ENCODE measurements at places on chromosomes 3 and 15.

DNA sequence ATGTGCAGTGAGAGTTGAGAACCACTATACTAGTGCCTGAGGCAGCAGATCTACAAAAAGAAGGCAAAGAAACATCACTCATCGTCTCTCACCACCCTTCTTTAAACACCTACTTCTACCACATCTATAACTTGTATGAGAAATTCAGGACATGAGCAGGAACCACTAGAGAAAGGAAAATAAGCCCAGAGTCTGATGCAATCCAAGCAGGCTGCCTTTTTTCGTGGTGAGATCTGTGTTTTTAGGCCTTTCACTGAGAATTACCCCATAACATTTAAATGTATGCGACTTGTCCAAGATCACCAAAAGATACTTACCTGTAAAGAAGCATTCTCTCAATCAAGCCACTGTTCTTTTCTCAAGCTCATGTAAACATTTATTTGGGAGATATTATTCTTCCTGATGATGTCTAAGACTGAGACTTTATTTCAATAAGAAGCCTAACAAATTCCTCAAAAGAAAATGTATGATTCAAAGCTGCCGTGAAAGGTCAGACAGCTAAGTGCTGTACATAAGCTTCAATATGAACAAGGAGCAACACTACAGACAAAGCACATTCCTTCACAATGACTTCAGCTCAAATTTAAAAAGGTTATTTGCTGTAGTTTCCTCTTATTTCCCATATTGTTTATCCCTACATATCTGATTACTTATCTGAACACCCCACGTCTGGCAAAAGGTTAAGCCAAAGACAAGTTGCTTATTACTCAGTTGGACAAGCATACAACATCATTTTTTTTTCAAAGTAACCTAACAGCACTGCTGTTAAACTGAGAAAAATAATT lies 16.5 kb downstream of the SPICE1 start:
- no peak for DNase-seq

GRCh38 chr15:49645941-49646340 lies 25.1 kb downstream of the DTWD1 start:
- no peak for DNase-seq

GRCh38 chr3:159620281-159620680 lies 368.4 kb upstream of the IL12A start:
- DNase-seq: no peak

GRCh38 chr3:31942446-31942845 lies 38.6 kb downstream of the OSBPL10 start:
- no peak for DNase-seq

GRCh38 chr3:90102146-90102545 lies 994.7 kb downstream of the EPHA3 start:
- DNase-seq: no peak

DNA sequence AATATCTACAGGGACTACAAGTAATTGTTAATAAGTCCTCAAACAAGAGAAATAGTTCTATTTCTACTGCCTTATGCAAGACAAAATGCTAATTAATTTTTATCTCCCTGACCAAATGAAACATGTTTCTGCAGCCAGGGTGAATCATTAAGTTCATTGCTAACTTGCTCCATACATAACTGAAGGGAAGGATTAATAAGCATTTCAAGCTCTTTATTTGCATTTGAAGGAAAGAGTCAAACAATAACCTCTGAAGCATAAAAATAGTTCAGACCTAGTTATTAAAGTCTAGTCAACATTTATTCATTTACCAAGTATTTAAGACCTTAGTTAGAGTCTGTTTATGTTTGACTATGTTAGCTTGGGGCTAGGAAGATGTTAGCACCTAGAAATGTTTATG lies 120.0 kb downstream of the ATP1B3 start:
- DNase-seq: no peak

DNA sequence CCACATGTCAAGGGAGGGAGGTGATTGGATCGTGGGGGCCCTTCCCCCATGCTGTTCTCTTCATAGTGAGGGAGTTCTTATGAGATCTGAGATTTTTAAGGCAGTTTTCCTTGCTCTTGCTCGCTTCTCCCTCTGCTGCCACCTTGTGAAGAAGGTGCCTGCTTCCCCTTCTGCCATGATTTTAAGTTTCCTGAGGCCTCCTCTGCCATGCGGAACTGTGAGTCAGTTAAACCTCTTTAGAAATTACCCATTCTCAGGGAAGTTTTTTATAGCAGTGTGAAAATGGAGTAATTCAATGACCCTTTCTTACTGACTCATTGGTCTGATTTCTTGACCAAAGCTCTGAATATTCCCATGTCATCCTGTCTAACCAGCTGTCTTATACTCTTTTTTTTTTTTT lies 484.4 kb upstream of the TPRG1 start:
- DNase-seq: peak; percentile 4

DNA sequence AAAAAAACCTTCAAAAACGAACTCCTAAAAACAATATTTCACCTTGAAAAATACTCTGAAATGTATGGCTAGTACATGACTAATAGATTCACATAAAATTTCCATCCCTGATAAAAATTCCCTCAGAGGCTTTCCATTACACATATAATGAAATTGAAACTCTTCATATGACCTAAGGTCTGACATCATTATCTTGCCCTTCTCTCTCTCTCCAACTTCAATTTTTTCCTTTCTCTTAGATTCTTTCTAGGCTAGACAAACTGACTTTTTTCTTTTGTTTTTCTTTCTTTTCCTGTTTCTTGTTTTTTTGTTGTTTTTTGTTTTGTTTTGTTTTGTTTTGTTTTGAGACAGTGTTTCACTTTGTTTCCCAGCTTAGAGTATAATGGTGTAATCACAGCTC lies 1220.5 kb downstream of the ROBO2 start:
- DNase-seq: no peak

DNA sequence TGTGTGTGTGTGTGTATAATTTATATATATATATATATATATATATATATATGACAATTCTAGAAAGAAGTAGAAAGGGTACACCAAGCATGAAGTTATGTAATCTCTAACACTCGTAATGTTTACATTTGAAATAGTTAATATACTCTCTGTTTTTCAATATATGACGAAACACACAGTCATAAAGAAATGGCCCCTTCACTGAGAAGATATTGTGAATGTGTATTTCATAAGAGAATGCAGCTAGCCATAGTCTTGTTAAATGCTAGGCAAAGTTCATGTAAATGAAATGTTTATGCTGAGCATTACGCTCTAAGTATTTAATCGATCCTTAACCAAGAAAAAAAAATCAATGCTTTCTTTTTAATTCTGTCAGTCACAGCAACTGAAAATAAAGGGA lies 154.7 kb upstream of the TSPAN3 start:
- DNase-seq: no peak

- no peak for DNase-seq
These were observed 5.3 kb upstream of the VIPR1 start for GRCh38 chr3:42497009-42497731.

DNA sequence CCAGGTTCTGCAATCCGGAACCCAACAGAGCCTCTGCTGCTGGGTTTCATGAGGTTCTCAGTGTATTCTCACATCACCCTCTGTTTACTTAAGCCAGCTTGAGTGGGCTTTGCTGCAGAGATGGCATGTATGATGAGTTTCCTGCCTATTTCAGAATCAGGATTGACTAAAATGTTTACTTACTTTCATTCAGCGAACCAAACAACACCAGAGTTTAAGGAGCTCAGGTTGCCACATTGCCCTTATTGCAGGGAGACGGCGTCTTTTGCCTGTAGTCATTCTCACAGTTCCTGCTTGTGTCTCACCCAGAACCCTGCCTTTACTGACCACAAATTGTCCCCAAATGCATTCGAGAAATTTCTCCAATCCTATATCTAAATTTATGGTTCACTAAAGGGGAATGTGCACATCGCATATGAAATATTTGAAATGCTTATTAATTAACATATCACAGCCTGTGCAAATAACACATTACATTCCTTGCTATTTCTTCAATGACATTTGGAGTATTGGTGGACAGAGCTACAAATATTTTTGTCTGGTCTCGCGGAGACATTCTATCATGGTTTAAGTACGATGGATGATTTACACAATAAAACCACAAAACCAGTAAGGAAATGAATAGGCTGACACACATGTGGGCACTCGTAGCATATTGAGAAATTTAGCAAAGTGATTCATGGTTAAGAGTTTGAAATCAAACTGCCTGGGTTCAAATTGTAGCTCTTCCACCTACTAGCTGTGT lies 377.2 kb upstream of the CFAP20DC start:
- no peak for DNase-seq

DNA sequence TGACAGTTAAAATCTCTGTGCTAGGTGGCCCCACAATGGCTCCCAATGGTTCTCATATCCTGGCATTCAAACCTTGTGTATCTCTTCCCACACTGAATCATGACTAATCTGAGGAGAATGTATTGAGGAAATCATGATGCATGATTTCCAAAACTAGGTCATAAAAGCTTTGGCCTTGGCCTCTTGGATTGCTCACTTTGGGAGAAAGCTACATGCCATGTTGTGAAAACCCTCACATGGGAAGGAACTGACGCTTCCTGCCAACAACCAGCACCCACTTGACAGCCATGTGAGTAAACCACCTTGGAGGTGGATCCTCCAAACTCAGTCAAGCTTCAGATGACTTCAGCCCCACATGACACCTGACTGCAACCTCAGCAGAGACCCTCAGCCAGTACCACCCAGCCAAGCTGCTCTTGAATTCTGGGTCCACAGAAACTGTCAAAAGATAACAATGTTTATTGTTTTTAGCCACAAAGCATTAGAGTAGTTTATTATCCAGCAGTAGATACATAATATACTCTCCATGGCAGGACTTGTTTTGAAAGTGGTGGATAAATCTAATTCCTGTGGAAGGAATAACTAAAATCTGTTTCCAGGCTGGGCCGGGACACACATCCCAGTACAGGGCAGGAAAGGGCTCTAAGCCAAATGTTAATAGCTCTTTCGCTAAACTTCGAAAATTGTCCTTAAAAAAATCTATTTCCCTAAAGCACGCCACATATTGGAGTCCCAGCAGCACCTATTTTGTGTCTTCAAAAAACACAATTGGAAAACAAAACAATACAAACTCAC lies 1.0 kb upstream of the ZNF620 start:
- no peak for DNase-seq

DNA sequence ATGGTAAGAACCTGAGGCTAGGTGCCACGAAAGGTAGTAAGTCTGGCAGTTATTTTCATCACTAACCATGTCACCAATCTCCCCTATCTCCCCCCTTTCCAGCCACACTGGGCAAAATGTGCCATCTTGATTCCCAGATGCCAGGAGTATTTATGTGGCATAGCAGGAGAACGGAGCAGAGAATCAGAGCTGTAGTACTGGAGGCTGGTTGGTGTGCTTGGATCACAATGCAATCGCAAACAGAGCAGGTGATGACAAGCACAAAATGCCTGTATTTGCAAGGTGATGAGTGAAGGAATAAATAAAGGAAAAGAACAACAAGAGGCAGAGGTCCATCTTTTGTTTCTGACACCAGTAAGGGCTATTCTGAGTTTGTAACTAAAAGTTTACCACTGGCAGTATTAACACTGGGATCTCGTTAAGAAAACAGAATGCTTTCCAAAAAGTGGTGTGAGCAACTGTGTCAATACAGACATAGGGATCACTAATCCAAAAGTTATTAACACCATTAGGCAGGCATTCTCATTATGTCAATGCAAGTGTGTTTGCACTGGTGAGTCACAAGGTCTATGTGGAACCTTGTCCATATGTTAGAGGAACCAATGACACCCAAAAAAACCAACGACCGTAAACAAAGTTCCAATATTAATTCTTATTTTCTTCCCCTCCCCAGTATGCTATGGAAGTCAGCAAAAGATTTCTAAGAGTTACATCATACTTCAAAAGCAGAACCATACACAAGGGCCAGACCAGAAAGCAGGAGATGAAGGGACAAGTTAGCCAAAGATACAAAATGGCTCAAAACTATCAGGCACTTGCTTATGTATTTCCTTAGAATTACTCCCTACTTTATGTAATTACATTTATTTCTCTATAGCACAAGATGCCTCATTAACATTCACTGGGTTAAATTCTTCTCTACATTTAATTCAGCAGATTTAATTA lies 556.6 kb downstream of the FOXP1 start:
- DNase-seq: no peak

DNA sequence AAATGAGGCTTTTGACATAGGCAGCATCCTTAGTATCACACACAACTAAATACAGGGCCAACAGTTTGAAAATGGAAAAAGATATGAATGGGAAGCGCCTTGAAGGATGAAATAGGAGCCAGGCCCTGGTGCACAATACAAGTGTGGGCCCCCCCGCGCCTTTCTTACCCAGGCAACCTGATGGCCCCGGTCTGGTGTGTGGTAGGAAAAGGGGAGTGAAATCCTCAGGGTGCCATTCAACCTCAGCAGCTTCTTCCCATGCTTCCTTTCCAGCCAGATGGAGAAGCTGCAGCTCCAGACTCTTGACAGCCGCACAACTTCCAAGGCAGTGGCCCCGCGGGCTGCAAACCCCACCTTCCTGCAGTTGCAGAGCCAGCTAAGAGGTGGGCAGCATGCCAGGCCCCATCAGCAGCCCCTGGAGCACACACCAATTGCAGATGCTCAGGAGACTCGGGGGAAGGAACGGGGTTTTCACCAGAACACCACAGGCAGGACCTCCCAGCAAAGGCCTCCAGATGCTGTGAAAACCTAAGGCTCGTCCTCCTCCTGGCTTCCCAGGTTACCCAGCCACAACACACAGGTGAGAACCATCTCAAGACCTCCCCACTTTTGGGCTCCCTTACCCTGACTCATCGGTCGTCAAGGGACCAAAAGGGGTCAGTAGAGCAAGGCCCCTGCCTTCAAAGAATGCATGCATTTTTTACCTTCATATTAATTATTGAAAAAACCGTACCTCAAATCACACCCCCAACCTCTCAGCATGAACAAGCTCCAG lies 101.6 kb downstream of the CPN2 start:
- no peak for DNase-seq

- DNase-seq: no peak
These were observed 48.1 kb downstream of the ACAP2 start for GRCh38 chr3:195394700-195395099.

GRCh38 chr15:73899197-73900094 lies 26.1 kb downstream of the TBC1D21 start:
- no peak for DNase-seq

- DNase-seq: no peak
These were observed 406.2 kb downstream of the RBMS3 start for GRCh38 chr3:29686889-29687592.

- DNase-seq: no peak
These were observed 567.8 kb downstream of the ZIC1 start for GRCh38 chr3:147977001-147977400.

DNA sequence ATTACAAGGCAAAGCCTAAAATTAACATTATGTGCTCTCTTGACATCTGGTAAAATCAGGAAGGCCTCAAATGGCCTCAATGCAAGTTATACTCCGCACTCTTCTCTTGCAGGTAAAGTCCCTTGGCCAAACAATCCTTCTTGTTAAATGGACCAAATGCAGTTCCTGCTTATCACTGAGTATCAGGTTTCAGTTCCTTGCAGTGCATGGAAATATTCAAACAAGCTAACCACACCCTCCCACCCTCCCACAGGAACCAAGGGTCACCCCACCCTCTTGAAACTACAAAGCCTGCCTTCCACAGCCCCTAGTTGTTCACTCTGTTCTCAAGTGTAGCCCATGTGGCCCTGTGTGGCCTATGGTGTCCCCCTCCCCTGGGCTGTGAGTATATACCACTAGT lies 171.9 kb upstream of the CADPS start:
- no peak for DNase-seq

- no peak for DNase-seq
These were observed 15.0 kb upstream of the SPTBN5 start for GRCh38 chr15:41908736-41909461.
